ENCODE measurements at places on chromosomes 1 and 21.

DNA sequence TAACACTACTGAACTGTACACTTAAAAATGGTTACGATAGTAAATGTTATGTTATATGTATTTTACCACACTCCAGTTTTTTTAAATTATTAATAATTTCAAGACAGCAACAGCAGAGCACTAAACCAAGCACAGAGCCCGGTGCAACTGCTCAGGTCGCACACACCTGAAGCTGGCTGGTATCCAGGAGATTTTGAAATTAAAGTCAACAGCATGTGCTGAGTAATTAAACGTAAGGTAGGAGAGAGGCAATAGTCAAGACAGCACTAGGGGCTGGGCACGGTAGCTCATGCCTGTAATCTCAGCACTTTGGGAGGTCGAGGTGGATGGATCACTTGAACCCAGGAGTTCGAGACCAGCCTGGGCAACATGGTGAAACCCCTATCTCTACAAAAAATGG lies 35.1 kb upstream of the SLC30A10 start:
- DNase-seq, result no peak

GRCh38 chr1:2393471-2393877 lies 1.8 kb downstream of the RER1 start:
- no peak for DNase-seq

DNA sequence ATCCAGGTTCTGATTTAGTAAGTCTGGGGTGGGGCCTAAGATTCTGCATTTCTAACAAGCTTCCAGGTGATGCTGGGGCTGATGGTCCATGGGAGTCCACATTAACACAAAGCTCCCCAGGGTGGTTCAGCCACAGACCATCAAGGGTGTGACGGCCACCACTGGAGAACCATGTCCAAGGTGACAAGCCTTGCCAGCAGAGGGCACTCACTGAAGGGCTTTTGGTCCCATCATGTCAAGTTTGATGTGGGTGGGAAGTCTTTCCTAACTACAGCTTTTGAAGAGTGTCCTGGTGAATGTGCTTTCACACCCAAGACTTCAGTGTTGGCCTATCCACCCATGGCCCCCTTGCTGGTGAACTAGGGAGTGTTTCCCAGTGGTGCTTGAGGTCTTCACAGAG lies 67.1 kb downstream of the UBE2T start:
- peak; percentile 23 for DNase-seq

DNA sequence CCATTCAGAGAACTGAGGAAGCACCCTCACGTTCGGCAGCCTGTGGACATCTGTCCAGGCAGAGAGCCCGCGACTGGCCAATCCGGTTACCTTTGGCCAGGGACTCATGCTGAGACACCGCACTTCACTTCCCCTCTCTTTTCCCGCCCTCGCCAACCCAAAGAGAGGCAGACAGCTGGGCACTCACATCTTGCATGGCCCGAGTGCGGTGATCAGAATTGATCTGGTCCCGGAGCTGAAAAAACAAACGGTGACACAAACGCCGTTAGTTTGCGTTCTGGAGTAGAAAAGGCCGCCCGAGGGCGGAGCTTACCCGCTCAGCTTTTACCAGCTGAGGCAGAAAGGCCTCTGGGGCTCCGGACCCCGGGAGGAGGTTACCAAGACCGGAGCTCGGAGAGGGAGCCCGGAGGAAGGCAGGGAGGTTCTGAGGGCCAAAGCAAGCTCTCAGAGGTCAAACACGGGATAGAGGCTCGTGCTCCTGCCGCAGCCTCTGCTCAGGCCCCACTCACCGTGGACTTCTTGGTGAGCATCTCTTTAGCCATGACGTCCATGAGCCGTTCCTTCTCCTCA lies 376 bp downstream of the SF3A3 start:
- DNase-seq, result no peak

- no peak for DNase-seq
Measured at GRCh38 chr1:198153804-198154203, 3.0 kb upstream of the NEK7 start.

DNA sequence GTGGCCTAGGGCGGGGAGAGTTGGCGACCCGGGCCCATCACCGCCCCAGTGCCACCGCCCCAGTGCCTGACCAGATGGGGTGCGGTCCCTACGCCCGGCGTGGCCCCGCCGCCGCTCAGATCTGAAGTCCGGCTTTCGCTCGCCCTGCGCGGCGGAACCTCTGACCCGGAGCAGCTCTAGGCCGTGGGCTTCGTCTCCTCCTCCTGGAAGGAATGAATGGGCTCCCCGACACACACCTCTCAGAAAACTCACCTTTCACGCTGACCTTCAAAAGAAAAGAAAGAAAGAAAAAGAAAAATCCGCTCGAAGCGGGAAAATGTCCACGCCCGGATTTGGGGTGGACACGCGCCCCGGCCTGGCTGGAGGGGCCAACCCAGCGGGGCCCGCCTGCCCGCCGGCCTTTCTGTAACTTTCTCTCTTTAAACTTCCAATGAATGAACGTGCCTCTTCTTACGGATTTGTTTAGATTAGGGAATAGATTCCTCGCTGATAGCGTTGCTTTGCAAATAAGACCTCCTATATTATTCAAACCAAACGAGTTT lies 5.4 kb upstream of the SIM2 start:
- no peak for DNase-seq

DNA sequence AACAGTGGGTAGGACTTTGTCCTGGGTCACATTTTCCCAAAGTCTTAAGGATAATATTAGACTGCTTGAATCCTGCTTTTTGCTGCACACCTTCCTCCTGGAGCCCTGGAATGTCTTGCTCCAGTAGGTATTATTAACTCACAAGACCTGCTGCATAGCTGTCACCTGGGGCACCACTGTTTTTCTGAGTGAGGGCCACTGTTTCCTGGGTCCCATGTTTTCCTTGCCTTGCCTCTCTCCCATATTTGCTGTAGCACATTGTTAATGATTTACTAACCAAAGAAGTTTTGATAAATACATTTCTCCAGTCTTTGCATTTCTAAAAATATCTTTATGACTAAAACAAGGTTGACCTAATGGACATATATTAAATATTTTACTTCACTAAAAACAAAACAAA lies 22.5 kb upstream of the FCAMR start:
- DNase-seq, result no peak

DNA sequence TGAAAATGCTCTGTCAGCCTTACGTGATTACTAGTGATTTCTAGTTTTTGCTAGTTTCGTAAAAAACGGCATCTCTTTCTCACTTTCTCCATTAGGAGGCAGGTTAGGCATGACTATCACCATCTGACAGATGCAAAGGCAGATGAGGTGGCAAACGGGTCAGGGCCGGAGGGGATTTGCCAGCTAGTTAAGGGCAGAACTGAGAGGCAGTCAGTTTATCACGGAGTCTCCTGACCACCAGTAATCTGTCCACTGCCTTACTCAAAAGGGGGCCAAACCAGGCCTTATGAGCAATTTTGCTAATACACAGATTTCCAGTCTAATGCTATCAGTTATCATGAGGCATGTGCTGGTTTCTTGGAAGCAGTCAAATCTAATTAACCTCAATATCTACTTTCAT lies 159.3 kb downstream of the TSEN15 start:
- DNase-seq, result no peak

GRCh38 chr1:163471779-163472650 lies 150.3 kb downstream of the NUF2 start:
- no peak for DNase-seq

DNA sequence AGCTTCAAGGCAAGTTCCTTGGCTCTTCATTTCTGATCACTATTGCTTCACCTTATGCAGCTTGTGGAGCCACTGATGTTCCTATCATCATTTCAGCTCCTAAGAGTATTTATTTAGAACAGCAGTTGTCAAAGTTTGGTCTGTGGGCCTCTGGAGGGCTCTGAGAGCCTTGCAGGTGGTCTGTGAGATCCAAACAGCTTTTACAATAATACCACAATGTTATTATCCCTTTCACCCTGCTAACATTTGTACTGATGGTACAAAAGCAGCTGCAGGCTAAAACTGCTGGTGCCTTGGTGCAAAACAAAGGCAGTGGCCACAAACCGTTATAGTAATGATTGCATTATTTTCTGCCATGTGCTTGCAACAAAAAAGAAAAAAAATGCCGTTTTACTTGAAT lies 33.8 kb downstream of the PATJ start:
- no peak for DNase-seq

DNA sequence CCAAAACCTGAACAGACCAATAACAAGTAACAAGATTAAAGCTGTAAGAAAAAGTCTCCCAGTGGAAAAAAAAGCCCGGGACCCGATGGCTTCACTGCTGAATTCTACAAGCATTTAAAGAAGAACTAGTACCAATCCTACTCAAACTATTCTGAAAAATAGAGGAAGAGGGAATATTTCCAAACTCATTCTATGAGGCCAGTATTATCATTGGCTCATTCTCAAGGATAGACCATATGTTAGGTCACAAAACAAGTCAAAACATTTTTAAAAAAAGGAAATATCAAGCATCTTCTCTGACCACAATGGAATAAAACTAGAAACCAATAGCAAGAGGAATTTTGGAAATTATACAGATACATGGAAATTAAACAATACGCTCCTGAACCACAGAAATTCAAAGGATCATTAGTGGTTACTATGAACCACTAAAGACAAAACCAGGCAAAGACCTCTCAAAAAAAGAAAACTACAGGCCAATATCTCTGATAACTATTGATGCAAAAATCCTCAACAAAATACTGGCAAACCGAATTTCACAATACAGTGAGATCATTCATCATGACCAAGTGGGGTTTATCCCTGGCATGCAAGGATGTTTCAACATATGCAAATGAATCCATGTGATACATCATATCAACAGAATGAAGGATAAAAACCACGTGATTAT lies 13.9 kb upstream of the IL20 start:
- DNase-seq, result no peak

DNA sequence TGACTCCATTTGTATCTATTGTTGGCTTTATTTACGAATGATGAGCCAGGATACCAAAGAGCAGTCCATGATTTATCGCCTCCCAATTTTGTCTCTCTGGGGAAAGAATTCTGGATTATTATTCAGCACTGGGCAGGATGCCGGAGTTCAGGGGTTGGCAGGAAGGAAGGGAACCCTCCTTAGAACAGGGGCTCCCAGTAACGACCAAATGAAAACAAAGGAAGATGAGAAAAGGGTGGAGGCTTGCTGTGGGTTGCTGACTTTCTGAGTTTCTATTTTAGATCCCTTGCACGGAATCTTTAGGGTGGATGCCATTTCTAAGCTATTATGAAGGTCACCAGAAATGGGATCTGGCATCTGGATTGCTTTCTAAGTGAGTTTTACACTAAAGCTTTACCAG lies 231.2 kb upstream of the LYPLAL1 start:
- no peak for DNase-seq

DNA sequence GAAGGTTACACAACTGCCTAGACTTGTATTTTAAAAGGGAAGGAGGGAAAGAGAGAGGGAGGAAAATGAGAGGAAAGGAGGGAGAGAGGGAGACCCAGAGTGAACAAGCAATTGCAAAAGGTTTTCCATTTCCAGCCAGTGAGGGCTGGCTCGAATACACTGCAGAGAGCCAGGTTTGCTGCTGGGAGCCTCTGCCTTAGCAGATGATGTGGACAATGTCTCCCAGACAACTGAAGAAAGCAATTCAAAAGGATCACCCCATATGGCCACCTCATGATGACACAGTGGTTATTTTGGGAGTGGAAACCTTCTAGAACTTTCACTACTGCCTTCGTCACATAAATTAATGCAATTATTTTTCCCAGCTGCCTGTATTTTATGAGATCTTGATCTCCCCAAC lies 86.4 kb downstream of the BCAR3 start:
- no peak for DNase-seq

DNA sequence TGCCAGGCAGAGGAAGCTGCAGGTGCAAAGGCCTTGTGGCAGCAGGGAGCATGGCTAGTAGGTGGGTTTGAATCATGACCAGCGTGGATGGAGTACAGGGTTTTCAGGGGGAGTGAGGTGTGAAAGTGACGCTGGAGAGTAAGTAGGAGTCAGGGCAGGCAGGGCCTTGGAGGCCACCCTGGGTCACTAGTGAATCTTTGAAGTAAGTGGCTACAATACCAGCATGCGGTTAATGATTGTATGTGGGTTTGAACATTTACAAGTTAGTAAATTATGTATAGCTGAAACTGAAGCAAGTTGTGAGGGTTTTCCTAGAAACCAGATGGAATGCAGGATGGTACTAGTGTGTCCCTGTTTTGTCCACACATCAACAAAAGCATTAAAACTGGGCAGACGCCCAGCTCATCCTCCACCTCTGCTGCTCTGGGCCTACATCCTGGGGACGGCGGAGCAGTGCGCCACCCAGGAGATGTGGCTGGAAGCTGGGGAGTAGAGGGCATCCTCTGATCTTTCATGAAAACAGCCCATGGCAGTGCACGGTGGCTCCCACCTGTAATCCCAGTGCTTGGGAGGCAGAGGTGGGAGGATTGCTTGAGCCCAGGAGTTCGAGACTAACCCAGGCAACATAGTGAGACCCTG lies 41.2 kb upstream of the B3GALNT2 start:
- no peak for DNase-seq

DNA sequence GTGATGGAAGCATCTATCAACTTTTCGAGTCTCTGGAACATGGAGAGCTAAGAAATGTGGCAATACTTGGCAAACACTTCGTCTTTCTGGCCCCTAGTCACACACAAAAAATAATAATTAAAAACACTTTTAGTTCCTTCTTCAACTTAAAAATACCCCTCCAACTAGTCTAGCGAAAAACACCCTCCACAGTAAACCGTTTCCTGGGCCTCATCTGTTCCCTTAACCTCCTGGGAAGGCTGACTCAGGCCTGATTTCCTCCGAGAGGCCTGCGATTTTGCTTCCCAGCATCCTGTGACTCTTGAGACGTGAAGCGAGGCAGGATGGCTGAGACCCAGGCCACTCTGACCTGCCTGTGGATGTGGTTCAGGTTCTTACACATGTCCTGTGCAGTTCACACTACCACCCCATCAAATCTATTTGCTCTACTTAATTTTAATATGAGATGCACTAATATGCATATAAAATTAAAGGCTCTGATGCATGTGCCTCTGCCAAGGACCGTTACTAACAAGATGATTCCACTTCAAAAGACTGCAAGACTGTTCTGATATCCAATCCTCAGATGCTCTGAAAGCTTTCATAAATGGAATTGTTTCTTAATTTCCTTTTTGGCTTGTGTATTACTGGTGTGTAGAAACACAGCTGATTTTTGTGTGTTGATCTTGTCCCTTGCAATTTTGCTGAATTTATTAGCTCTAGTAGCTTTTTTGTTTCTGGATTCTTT lies 3.5 kb downstream of the NAV1 start:
- no peak for DNase-seq

GRCh38 chr1:8711151-8711550 lies 106.3 kb downstream of the RERE start:
- DNase-seq, result no peak

GRCh38 chr1:36328713-36329112 lies 5.3 kb upstream of the EVA1B start:
- DNase-seq, result no peak

GRCh38 chr1:117612517-117613248 lies 6.8 kb downstream of the TENT5C start:
- DNase-seq, result no peak

- no peak for DNase-seq
Measured at GRCh38 chr1:14531519-14531918, 67.0 kb upstream of the KAZN start.
